ENCODE measurements at places on chromosomes 12 and 14.

- no peak for DNase-seq
Measured at GRCh38 chr14:81400852-81401251, 728 bp upstream of the STON2 start.

- DNase-seq = no peak
Measured at GRCh38 chr14:50862036-50862570, 9.8 kb upstream of the ABHD12B start.

DNA sequence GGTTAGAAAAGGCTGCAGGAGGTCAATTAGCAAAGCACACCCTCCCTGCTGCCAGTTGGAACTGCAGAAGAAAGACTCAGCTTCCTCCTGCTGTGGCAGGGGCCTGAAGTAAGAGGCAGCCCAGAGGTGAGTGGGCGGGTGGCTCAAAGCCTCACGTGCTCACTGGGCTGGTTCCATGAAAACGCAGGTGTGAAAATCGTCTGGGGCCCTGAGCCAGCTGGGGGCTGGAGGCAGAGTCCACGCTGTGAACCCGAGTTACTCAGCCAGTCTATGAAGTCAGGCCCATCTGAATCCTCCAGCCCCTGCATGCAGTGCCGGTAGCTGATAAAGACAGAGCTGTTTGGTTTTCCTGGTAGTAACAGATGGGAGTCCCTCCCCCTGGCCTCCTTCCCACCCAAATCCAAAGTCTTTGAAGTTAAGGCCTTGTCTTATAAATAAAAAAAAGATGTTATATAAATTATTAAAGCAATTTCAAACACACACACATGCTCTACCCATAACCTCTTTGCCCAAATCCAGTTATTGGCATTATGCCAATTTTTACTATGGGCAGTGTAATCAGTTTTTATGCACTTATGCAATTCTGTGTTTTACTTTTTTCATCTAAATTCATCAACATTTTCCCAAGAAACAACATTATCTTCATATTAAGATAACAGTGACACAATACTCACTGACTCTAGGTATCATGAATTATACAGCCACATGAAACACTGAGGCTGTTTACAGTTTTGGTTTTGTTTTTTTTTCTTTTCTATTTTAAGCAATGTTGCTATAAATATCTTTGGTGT, 57.9 kb upstream of the PNMA1 start:
- DNase-seq = peak; percentile 41

- DNase-seq = no peak
Measured at GRCh38 chr12:2374092-2374906, 321.5 kb downstream of the CACNA1C start.

- DNase-seq = no peak
Measured at GRCh38 chr14:50678163-50678562, 10.1 kb upstream of the SAV1 start.

- DNase-seq = no peak
Measured at GRCh38 chr12:3045989-3046388, 31.2 kb upstream of the TSPAN9 start.

GRCh38 chr12:42144158-42144407, 591 bp downstream of the GXYLT1 start:
- no peak for DNase-seq

DNA sequence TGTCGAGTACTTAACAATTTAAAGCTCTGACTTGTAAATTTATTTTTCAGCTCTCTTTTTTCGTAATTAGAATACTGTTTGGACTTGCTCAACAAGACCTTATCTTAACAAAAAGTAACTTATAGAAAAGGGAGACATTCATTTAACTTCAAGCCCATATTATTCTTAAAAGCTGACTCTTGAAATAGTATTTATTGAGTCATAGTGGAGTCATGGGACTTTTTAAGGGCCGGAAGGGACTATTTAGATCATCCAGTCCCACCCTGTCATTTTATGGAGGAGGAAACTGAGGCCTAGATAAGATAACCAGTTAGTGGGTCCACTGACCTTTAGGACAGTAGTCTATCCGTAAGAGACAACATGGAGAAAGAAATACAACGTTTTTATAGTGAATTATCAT, 1.5 kb downstream of the RAP1B start:
- no peak for DNase-seq

DNA sequence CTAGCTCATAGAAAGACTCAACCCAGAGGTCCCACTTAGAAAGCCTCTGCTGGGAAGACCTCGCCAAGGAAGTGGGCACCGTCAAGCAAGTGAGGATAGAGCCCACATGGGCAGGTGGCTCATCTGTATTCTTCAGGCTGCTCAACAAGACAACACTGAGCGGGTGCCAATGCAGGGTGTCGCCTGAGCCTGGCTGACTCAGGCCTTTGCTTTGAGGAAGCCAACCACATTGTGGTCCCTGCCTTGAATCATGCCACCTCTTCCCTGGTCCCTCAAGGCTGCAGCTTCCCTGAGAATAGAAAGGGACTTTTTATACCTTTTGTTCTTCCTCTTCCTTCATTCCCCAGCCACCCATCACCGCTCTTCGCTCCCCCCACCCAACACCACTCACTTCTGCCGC, 2.1 kb upstream of the RNASE13 start:
- no peak for DNase-seq

- DNase-seq = no peak
Measured at GRCh38 chr14:93998871-93999403, 1.8 kb downstream of the CCDC197 start.

DNA sequence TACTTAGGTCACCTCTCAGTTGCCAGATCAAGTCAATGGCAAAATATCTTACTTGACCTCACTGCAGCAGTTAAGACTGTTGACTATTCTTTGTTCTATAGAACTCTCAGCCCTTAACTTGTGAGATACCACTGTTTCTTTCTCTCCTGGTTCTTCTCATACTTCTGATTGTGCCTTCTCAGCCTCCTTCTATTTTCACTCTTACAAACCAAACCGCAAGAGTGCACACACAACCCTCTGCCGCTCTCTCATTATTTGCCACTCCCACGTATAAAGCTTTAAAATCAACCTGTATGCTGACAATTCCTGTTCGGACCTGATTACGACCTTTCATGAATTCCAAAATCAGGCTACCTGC, 4.5 kb downstream of the E2F7 start:
- no peak for DNase-seq

- DNase-seq = no peak
Measured at GRCh38 chr12:132400011-132400641, 70.7 kb upstream of the GALNT9 start.

DNA sequence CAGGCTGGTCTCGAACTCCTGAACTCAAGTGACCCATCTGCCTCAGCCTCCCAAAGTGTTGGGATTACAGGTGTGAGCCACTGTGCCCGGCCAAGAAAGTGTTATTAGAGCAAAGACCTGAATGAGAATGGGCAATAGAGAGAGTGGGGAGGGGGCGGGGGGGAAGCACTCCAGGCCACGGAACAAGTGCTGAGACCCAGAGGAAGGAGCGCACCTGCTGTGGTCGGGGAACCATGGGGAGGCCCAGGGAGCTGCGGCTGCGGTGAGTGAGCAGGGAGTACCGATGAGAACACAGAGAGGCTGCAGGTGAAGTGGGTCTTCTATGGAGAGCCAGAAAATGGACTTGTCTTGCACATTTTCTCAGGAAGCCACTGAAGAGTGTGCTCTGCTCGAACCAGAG, 10.8 kb downstream of the SMIM41 start:
- peak; percentile 74 for DNase-seq

GRCh38 chr12:86264451-86265328, 8.5 kb upstream of the MGAT4C start:
- peak; percentile 65 for DNase-seq

DNA sequence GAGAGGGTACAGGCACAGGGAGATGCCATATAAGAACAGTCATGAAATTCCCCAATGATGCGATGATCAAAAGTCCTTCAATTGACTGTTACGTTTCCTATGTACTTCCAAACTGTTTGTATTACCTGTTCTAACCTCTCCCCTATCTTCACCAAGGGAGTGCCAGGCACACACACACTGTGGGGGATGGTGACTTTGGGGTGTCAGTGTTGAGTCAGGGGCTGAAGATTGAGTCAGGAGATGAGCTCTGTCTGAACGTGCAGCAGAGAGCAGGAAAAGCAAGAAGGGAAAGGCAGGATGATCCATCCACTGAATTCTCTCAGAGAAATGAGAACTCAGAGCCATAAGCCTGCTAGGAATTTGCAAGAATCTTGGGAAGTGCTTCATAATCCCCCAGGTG, 153.4 kb downstream of the EFCAB11 start:
- no peak for DNase-seq

DNA sequence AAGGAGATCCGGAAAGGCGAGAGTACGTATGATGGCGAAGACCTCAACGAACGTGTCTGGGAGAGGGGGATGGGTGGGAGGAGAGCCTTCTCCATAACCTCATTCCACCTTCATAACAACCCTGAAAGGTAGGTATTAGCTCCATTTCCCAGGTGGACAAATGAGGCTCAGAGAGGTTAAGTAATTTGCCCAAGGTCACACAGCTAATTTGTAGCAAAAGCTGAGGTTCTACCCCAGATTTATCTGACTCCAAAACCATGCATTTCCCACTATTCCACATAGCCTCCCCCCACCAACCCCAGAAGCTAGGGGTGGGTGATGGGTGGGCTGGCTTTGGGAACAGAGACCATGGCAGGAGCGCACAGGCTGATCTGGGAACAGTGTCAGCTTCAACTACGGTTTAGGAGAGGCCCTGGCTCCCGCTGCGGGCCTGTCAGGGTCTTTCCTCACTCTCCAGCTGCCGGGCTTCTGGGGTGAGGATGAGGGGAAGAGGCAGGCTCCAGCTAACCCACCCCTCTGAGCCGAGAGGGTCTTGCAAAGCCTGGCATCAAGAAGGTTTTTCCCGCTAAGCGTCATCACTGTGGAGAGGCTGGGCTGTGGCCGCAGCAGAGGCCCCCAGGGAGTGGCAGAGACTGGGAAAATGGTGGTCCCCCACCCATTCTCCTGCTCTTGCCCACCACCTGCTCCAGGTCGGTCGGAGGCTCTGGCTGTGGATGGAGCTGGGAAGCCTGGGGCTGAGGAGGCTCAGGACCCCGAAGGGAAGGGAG, 8.9 kb downstream of the CHGA start:
- DNase-seq = no peak

- DNase-seq = no peak
Measured at GRCh38 chr14:100529561-100530031, 57.6 kb downstream of the BEGAIN start.

DNA sequence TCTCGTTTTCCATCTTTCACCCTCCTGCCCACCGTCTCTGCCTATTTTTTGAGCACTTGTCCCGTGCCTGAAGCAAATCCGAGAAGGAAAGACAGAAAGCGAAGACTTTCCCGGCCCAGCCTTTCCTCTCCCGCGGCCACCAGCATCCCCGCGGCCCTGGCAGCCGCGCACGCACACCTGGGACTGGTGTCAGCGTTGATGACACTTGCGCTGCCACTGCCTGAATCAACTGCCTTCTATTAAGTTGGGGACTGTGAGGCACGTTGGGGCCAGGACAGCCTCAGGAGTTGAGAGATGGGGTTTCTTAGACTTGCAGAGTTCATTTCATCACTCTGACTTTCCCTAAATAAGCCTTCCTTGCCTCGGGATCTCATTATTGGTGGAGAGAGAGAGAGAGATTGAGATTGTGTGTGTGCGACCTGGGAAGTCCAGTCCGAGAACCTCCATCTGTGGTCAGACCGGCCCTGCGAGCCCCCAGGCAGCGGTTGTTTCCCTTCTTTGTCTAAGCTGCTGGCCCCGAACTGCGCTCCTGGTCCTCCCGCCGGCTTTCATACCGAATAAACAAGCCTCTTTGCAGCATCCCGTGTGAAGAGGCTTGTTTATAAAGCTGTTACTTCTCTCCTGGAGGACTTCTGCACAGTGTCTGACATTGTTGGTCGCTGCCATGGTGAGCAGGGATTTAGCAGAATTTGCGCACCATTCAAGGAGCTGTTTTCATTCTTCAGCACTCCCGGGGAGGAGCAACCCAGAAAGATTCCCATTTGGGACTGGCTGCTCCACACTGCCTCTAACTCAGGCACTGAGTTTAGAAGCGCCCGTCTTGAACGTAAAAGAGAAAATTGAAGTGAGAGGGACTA, 1.5 kb downstream of the PDZRN4 start:
- no peak for DNase-seq

DNA sequence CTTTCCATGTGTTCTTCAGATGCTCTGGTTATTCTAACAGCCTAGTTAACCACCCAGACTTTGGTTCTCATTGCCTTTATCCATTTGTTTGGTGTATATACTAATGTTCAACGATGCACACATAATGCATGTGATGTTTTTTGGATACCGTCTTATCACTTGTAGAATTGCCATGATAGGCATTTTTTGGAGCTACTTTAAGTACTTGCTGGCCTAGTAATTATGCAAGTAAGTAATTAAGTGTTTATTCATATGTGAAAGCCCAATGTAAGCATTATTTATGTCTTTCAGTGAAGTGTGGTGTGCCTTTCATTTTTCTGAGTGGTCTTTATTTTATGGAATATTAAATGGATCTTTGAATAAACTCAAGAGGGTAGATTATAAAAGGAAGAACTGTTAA, 14.2 kb downstream of the RAP1B start:
- no peak for DNase-seq

- DNase-seq = no peak
Measured at GRCh38 chr12:97022536-97023230, 115.6 kb downstream of the NEDD1 start.

- DNase-seq = no peak
Measured at GRCh38 chr12:3622822-3623690, 129.9 kb downstream of the CRACR2A start.

DNA sequence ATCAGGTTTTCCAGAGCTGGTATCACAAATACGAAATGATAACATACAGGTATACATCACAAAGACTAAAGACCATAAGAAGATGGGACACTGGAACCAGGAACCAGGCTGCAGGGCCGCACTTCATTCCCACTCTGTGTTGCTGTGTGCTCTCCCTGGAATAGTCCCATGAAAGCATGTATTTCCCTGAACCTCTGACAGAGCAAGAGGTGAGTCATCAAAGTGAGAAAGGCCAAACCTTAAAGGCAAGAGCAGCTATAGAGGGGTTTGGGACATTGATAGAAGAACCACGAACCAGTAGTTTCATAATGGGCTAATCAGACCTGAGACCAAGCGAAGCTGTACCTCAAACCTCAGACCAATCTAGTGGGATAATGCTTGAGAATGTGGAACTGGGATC, 283.0 kb upstream of the PRKD1 start:
- DNase-seq = no peak

DNA sequence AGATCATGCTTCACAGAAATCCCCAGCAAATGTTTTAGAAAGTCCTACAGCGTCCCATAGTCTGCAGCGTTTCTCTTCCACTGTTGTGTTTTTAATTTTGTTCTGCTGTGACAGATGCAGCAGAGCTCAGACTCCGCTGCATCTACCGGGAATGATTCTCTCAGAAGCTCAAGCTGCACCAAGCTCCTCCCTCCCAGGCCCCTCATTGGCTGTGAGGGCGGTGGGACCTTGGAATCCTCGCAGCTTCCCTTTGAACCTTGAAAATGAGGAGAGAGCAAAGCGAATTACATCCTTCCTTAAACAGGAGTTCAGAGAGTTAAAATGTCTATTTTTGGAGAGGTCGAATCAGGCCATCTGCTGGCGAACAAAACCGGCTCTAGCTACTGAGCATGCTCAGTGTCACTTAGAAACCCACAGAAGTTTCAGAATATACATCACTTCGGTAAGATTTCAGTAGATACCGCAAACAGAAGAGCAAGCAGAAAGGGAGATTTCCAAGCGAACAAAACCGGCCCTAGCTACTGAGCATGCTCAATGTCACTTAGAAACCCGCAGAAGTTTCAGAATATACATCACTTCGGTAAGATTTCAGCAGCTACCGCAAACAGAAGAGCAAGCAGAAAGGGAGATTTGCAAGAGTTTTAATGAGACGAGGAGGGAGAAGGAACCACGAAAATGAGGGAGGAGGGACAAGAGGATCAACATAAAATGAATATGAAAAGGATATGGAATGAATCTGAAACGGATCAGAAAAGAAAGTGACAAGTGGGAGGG, at the start of gene ABCD2:
Gene ABCD2 (minus strand): TSS at position 144 of the 774 bp plus-strand sequence. CDS start 188 bp downstream, outside the sequence.
- peak; percentile 27 for DNase-seq
